ENCODE measurements at places on chromosomes 1 and 21. TPM values are rescaled to one million over a fixed set of nuclear protein-coding genes. Genes with fewer than 3 reads are reported as not detected.

Gene CFAP126
- not detected for total RNA-seq

Gene PPT1
- 62.7 TPM for total RNA-seq

Gene CD1C
- total RNA-seq, result not detected

Gene PLEKHA6
- total RNA-seq, result 2.4 TPM

Gene FLVCR1
- total RNA-seq, result 9.4 TPM

Gene CRP
- 0.32 TPM for total RNA-seq

Gene HRNR
- not detected for total RNA-seq

Gene NBPF26
- total RNA-seq, result 10.6 TPM

Gene FCRL1
- not detected for total RNA-seq

Gene CATSPERE
- total RNA-seq, result 0.30 TPM
